Stimulated activated CD8-positive, alpha-beta memory T cell treated with anti-CD3 and anti-CD28 coated beads, Interleukin-2, amount 100 ng/mL, for 1 hour (primary cell): ENCODE measurements at places on chromosomes 6 and 20.
A peak's percentile ranks its signal among the peaks of the same experiment; 100 is the strongest.

- no peak for DNase-seq
These were observed 855 bp upstream of the GFOD1 start for GRCh38 chr6:13488015-13488895.

DNA sequence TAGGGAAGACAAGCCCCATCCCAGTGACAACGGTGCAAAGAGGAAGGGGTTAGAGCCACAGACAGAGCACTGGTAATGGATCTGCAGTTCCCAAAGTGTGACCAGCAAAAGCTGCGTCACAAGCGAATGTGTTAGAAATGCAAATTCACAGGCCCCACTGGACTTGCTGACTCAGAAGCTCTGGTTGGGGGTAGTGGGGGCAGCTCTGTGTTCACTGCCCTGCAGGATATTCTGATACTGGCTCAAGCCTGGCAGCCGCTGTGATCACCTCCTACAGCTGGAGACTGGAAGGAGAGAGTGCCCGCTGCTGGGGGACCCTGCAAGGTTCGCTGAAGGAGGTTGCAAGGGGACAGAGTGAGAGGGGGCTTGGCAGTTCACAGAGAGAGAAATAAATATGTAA lies 179.7 kb upstream of the CDH4 start:
- no peak for DNase-seq

- DNase-seq = no peak
These were observed 48.9 kb downstream of the DUSP22 start for GRCh38 chr6:340991-341827.

GRCh38 chr6:170473301-170473717 lies 79.8 kb downstream of the PSMB1 start:
- no peak for DNase-seq

DNA sequence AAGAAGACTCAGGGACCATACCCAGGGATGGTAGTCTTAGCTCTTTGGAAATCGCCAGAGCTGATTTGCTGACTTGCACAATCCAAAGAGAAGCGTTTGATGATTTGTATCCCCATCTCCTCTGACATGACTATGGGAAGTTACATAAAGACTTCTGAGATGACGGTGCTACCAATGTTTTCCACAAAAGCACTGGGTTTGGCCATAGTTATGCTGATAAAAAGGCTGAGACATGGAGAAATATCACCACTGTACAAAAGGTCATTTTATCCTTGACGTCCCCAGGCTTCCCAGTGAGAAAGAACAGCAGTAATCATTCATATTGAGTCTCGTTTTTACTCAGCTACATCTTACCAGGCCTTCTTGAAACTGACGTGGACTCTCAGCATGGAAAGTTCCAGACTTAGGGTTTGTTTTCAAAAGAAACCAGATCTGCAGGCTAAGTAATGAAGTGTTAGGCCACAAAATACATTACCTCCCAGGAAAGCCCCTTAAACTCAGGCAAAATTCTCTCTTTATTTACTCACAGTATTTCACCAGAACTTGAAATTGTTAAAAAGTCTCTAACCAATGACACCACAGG lies 370.3 kb upstream of the JARID2 start:
- DNase-seq = no peak

- no peak for DNase-seq
These were observed 84.7 kb downstream of the UST start for GRCh38 chr6:148831531-148831930.

DNA sequence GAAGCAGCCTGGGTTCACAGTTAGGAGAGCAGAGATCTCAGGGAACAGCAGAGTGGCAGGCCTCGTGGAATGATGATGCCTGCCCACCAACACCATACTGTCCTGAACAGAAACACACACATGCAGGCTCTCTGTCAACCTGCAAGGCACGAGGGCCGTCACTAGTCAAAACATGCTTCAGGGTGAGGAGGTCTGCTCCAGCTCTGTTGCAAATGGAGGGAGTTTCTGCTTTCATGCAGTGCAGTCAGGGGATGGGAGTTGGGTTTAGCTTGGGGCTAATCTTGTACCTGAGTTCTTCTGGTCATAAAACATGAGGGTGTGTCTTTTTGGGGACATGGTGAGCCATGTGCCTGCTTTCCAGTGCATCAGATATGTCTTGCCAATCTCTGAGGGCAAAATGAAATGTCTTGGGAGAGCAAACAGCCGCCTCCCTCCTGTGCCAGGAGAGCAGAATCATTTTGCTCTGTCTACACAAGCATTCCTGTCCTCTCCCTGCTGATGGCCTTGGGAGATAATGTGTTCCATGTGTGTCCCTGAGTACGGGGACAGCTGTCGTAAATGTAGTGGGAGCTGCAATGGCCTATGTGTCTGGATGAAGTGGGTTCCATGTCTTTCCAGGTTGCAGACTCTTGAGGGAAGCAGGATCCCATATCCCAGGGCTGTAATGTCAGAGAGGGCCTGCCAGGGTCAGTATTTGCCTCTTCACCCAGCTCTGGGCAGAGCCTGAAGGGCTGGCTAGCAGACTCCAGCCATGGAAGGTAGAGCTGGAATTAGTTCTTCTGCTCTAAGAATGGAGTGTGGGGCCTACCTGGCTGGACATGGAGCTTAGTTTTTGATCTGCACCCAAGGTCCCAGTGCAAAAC lies 40.6 kb downstream of the MAFB start:
- no peak for DNase-seq

DNA sequence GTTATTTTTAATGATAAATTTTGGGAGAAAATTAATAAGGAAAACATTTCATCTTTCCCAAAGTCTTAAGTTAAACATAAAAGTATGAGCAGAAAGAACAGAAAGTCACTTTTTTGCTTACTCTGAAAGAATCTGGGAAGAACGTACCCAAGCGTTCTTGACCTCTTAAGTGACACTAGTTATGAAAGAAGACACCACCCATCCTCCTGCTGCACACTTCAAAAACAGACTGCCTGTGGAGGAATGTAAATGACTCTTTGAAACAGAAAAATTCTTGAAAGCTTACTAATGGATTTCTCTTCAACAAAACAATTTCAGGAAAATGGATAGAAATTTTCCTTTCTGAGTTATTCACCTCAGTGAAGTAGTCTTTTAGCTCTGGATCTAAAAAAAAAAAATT lies 227.7 kb downstream of the MEI4 start:
- DNase-seq = no peak

GRCh38 chr6:148027201-148027600 lies 315.4 kb upstream of the SASH1 start:
- no peak for DNase-seq

DNA sequence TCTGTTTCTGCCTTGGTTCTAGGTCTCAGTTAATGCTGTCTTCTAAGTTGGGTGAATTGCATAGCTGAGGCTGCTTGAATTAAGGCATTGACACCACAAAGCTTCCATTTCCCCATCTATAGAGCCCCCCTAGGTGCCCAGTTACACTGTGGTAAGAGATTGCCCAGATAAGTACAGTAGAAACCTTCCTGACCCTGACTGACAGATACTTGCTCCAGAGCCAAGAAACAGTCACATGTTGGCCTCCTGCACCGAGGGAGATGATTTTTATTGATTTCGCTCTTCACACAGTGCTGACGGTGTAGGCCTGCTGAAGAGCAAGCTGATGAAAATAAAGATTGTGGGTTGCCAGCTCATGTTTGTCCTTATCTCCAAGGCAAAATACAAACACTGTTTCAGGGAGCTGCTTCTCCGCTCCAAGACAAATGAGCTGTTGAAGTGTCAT lies 67.9 kb downstream of the TRMT11 start:
- DNase-seq = no peak

- DNase-seq = no peak
These were observed 4.2 kb upstream of the VARS1 start for GRCh38 chr6:31799781-31800180.

DNA sequence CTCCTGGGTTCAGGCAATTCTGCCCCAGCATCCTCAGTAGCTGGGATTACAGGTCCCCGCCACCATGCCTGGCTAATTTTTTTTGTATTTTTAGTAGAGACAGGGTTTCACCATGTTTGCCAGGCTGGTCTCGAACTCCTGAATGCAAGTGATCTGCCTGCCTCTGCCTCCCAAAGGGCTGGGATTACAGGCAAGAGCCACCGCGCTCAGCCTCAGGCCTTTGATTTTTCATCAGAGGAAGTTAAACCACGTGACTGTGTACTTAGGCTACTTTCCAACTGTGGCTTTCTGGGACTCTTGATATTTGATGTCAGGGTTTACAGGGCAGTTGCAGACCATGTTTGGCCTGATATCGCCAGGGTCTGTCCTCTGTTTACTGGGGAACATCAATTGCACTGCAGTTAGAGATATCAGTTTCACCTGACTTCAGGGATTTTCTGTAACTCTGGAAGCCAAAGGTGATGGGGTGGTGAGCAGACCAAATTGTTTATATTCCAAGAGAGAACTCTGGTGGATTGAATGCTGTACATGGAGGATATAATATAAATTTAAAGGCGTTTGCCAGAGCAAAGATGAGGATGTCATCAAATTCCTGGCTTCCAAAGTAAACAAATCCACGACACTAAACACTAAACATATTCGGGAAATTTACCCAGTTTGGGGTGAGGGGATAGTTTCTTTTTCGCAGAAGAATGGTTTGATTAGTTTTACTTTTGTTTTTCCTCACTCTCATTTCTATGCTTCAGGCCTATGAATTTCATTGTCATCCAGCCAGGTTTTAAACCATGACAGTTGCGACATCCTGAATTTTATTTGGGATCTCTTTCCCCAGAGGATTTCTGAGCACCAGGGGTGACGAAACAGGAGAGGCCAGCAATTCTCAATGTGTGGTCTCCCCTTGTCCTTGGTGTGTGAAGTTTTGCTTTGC lies 4.2 kb downstream of the PSMF1 start:
- no peak for DNase-seq

DNA sequence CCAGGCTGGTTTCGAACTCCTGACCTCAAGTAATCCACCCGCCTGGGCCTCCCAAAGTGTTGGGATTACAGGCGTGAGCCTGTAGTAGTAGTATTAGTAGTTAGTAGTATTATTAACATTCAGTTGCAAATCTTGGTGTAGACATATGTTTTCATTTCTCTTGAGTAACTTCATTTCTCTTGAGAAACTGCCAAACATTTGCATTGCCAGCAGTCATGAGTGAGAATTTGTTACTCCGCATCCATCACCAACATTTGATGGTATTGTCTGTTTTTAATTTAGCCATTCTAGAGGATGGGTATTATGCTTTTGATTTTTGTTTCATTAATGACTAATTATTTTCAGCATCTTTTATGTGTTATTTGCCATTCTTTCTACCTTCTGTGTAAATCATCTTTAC lies 1.5 kb upstream of the ERVFRD-1 start:
- DNase-seq = no peak

GRCh38 chr6:169782966-169783365 lies 31.5 kb downstream of the ERMARD start:
- DNase-seq = no peak

DNA sequence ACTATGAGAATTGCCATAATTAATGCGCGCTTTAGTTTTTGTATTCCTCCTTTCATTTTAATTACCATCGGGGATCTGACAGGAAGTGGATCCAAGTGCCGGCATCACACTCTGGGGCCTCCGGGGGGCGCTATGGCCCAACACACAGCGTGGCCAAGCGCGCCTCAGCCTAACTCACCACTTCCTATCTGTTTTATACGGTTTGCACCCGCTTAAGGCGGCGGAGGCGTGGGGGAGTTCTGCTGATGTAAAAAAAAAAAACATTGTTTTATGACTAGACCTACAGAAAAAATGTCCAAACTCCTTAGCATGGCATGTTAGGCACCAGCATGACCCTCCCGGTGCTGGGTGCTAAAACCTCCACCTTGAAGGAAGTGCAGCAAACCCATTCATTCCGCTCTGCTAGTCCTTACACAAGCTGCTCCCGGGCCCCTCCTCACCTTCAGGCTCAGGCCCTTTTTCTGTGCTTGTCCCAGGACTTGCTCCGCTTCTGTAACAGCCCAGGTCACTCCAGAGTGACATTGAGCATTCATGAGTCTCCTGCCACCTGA lies 4.5 kb upstream of the EBF4 start:
- peak; percentile 65 for DNase-seq

DNA sequence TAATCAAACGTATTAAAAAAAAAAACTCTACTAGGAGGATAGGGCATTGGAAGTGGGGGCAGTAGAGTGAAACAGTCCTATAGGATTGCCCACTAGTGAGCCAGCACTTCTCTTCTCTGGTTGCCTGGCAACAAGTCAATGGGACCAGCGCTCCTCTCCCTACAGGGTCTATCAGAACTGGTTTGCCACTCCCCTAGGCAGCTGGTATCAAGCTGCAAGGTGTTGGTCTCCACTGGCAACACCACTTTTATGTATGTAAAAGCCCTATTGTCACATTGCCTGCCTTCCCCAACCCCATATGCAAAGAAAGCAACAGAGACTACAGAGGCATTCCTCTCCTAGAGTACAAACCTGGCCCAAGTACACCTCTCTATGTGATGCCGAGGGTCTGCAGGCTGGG lies 166.9 kb upstream of the MCHR2 start:
- DNase-seq = no peak

DNA sequence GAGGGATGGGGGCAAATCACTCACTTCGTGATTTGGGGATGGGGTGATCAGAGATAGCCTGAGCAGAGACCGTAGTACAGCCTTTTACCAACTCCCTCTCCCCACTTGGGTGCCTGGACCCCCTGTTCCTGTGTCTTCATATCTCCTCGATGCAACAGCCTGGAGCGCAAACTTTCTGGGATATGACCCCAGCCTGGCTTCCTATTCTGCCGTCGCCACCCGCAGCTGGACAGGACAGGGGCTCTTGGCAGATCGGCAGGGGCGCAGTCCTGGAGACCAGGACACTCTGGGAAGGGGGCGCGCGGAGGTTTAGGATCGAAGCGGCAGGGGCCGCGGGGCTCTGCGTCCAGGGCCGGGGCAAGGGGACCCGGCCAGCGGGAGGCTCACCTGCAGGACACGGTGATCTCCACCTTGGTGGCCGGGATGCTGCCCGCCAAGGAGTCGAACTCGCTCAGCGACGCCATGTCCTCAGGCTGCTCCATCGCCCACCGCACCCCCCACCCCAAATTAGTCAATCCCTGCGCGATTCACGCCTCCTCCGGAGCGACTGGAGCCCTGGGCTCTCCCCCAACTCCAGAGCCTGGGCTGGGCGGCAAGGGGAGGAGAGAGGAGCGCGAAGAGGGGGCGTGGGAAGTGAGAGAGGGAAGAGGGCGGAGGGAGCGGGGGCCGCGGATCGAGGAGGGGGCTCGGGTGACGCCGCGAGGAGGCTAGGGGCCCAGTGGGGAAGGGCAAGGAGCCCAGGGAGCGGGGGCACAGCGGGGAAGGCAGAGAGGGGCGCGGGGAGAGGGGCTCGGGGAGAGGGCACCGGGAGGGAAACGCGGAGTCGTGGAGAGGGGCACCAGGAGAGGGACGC lies at the start of gene CPNE5:
Gene CPNE5 (minus strand): TSS at position 549 of the 853 bp plus-strand sequence. CDS start 67 bp downstream, at position 482.
- DNase-seq = no peak

GRCh38 chr20:9397928-9398327 lies 116.5 kb upstream of the LAMP5 start:
- DNase-seq = no peak

GRCh38 chr20:16846006-16846405 lies 97.8 kb downstream of the OTOR start:
- no peak for DNase-seq

GRCh38 chr20:40503119-40503518 lies 185.9 kb downstream of the MAFB start:
- no peak for DNase-seq
